ENCODE measurements at places on chromosomes 3 and 15. TPM values are rescaled to one million over a fixed set of nuclear protein-coding genes. Genes with fewer than 3 reads are reported as not detected.

- no peak for DNase-seq
Observed at GRCh38 chr15:85313339-85313738, 67.1 kb upstream of the AKAP13 start.

GRCh38 chr3:81483046-81483445 is 278.4 kb downstream of the GBE1 start:
- no peak for DNase-seq

DNA sequence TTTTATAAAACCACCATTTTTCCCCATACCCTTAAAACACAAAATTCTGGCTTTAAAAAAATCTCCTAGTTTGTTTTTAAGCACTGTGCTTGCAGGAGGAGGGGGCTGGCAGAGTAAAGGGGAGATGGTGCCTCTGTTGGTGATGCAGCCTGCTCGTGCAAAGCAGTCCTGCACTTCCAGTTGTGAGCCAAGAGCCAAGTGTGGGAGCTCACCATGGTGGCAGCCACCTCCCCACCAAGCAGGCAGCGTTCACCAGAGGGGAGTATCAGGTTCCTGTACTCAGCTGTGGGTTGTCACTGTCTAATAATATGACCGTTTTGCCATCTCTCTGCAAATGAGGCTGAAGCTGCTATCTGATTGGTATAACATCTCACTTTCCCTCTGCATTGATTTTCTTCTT is 164.8 kb downstream of the SYNPR start:
- DNase-seq, result no peak

DNA sequence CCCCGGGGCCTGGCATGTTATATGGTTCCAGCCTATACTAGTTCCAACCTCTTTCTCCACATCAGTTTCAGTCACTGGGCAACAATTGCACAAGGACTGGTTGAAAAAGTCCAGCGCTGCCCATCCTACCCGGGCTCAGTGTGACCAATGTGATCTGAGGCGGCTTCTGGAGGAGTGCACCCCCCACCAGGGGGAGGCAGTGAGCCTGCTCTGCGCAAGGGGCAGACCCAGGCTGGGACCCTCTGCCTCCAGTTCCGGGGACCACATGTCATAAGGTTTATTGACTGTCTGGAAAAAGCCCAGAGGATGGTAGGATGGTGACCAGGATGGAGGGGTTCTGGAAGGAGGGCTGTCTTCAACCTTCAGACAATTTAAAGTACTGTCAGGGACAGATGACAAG is 25.6 kb upstream of the NR2E3 start:
- DNase-seq, result peak; percentile 68

The HYAL1 gene
- total RNA-seq, result 0.28 TPM

The POC1A gene
- 23.2 TPM for total RNA-seq

The MGLL gene
- 3.6 TPM for total RNA-seq

DNA sequence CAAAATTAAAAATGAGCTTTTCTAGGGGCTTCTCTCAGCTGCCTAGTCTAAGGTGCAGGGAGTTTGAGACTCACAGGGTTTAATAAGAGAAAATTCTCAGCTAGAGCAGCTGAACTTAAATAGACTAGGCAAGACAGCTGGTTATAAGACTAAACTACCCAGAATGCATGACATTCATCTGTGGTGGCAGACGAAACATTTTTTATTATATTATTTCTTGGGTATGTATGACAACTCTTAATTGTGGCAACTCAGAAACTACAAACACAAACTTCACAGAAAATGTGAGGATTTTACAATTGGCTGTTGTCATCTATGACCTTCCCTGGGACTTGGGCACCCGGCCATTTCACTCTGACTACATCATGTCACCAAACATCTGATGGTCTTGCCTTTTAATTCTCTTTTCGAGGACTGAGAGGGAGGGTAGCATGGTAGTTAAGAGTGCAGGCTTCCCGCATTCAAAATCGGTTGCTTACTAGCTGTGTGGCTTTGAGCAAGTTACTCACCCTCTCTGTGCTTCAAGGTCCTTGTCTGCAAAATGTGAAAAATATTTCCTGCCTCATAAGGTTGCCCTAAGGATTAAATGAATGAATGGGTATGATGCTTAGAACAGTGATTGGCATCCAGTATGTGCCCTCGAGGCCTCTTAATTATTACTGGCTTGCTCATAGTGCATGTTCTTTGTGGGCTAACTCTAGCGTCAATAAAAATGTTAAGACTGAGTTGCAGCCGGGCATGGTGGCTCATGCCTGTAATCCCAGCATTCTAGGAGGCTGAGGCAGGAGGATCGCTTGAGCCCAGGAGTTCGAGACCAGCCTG is 984 bp downstream of the CCR5 start:
- DNase-seq, result no peak

- peak; percentile 79 for DNase-seq
Observed at GRCh38 chr3:100073714-100074307, 40.5 kb downstream of the FILIP1L start.

DNA sequence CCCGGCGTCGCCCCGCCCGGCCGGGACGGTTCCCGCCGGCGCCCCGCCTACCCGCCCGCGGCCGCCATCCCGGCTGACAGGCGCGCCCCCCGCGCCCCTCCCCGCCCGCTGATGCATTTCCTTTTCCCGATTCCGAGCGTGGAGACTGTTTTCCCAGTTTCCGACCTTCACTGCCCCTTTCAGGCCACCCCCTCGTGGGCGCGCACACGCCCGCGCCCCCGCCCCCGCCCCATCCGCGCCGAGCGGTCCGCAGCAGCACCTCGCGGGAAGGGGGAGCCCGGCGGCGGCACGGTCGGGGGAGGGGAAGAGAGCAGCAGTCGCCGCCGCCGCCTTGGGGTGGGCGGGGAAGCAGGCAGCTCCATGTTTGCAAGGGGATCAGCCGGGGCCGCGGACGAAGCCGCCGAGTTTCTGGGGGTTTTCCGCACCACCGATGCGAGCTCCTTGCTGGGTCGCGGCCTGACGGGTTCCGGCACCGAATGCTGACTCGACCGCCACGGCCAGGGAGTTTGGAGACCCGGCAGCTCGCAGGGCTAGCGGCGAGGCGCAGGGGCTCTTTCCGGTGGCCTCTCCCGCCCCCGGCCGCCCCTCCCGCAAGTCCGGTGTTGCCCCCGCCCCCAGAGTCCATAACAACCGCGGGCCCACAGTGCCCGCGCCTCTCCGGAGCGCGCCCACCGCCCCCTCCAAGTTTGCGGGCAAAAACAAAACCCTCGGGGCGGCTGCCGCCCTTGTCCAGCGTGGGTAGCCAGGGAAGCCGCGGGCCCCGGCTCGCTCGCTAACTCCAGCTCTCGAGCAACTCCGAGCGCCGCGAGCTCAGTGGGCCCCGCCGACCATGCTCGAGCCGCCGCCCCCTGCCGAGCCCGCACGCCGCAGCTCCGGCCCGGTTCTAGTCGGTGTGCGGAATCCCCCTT is 3.2 kb upstream of the SIN3A start:
- DNase-seq, result peak; percentile 94
